Stimulated activated CD4-positive, alpha-beta T cell treated with anti-CD3 and anti-CD28 coated beads, TNF-alpha, amount 100 ng/mL, for 4 hours (primary cell): ENCODE measurements at places on chromosomes 6 and 20.

DNA sequence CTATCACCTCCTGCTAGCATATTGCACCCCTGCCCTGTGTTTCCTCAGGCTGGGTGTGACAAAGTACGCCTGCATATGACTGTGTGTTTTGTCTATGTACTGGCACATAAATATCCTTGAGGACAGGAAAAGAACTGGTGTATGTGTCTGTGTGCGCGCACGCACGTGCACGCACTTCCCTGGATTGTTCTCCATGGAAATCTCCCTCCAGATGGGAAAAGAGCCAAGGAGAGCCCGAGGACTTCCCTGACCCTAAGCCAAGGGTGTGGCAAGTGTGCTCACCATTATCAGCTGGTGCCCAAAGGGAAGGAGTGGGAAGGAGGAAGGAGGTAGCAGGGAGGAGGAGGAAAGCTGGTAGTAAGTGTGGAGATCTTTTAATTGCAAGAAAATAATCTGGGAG is 117.6 kb downstream of the HIVEP2 start:
- DNase-seq = no peak

GRCh38 chr6:118324116-118324515 is 224.0 kb upstream of the PLN start:
- DNase-seq = no peak

GRCh38 chr20:23820493-23820892 is 6.0 kb downstream of the CST2 start:
- no peak for DNase-seq

DNA sequence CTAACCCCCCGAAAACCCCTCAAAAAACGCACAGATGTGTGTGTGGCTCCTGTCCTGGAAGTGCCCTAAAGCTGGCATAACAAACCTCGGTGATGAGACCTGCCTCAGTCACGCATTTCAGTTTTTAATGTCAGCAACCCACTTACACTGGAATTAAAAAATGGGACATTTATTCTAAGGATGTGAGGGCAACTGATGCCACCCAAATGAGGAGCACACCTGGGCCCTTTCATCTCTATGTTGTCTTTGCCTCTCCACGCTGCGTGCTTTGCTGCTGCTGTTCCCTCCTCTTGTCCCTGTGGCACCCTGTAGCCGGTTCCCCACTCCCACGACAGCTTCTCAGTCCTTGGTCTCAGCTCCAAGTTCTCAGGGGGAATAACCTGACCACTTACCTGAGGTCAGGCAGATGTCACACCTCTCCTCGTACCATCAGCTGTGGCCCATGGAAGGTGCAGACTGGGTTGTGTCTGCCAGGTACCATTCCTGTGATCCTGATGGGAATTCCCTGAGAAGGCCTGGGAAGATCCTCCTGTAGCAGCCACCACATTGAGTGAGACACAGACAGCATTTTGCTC is 134.2 kb upstream of the THBS2 start:
- DNase-seq = no peak

GRCh38 chr6:8029243-8029870 is 34.8 kb downstream of the BLOC1S5 start:
- no peak for DNase-seq

DNA sequence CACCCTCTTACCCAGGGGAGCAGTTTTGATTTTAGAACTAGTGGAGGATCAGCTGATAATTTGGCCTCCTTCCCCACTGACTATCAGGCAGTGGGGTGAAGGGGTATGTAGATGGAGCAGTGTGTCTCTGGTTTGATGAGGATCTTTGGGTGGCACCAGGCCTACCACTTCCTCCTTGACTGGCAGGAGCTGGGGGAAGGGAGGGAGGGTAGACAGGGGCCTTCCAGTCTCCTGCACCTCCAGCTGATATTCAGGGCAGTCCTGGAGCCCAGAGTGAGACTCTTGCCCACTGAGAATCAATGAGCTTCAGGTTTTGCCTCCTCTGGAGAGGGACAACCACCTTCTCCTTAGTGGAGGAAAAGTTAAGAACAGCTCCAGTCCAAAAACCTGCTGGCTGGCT is 3.2 kb downstream of the DEF6 start:
- DNase-seq = no peak

GRCh38 chr6:144922120-144922722 is 637.1 kb downstream of the UTRN start:
- DNase-seq = no peak

DNA sequence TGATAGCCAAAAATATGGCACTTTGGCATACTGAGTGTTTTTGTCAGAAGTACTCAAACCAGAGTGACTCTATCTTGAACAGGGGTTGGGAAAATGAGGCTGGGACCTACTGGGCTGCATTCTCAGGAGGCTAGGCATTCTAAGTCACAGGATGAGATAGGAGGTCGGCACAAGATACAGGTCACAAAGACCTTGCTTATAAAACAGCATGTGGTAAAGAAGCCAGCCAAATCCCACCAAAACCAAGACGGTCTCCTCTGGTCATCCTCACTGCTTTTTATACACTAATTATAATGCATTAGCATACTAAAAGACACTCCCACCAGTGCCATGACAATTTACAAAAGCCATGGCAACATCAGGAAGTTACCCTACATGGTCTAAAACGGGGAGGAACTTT is 985.1 kb downstream of the HACE1 start:
- no peak for DNase-seq

GRCh38 chr20:36823121-36823520 is 49.6 kb upstream of the DSN1 start:
- DNase-seq = no peak

DNA sequence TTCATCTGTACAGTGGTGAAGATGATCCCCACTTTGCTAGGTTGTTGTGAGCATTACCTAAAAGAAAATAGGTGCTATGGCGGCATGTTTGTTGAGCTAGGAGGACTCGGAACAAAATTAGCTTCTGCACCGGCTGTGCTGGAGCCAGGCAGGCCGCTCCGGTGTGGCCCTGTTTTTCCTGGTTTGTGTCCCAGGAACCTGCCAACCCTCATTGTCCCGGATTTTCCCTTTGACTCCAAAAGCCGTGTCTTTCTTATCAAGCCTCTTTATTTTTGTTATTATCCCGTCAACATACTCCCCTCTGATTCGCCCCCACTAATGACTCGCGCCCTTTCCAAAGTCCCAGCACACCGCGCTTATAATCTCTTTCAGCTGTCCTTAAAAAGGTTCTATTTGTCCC is 117.0 kb downstream of the MYLK4 start:
- no peak for DNase-seq

- no peak for DNase-seq
These were observed 18.9 kb downstream of the MANBAL start for GRCh38 chr20:37308086-37309050.

- DNase-seq = no peak
These were observed 92.9 kb upstream of the NRSN1 start for GRCh38 chr6:24032896-24033688.

DNA sequence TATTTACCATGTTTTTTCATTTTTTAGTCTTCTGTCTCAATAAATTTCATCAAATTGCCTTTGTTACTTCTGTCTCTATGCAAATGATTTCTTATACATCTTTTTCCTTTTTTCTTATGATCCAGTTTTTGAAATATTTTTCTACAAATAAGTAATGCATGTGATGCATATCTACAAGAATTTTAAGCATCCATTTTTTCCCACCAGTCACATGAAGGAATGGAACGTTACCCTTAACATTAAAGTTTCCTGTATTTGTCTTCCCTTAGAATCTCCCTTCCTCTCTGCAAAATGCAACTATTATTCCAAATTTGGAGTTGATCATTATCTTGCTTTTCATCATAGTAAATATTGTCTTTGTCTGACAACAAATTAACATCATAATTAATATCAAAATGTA is 35.5 kb downstream of the PSMB9 start:
- DNase-seq = no peak

GRCh38 chr20:25053255-25054031 is 4.5 kb downstream of the ACSS1 start:
- DNase-seq = no peak

GRCh38 chr20:23153696-23154341 is 67.7 kb upstream of the CD93 start:
- no peak for DNase-seq

DNA sequence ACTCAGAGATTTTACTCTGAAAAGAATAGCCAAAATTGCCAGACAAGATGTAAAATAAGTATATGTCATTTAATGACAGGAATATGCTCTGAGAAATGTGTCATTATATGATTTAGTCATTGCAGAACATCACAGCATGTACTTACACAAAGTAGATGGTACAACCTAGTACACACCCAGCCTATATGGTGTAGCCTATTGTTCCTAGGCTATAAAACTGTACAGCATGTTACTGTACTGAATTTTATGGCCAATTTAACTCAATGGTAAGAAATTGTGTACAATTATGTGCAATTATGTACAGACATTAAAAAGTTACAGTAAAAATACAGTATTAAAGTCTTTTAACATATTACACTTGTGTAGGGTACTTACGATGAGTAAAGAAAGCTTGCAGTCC is 311.9 kb upstream of the EPHA7 start:
- no peak for DNase-seq

DNA sequence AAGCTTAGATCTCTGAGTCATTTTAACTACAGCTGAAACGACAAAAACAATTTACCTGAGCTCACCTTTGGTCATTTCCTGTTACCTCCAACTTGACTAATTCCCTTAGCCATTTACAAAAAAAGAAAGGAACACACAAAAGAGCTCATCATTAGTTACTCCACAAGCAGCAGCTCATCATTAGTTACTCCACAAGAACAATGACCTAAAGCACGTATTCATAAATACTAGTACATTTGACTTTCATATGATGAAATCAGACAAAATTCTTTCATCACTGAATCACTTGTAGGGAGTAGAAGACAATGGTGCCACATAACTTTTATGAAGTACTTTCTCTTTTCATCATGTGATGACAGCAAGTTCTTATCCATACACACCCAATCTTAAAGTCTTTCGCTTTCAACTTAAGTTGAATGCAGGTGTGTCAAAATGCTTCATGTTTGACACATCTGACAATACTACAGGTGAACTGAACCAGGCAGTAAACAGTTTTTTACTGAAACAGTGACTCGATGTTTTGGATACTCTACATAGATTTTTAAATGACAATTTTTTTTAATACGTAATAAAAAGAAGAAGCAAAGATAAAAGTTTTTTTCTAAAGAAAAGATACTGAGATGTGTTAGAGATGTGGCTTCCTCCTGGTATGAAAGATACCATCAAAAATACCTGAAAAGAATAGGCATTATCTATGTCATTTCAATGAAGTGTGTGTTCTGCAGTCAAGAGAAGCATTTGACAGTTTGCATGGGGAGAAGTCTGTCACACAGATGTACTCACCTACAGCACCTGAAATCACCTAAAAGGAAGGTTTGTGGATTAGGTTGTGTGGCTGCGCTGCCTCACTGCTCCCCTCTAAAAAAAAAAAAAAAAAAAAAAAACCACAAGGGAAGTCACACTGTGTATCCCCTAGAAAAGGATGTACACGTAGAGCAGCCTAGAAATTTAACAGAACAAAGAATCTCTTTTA is 109.1 kb downstream of the PRDM1 start:
- no peak for DNase-seq

- no peak for DNase-seq
These were observed 464 bp downstream of the EHMT2 start for GRCh38 chr6:31896856-31897611.

DNA sequence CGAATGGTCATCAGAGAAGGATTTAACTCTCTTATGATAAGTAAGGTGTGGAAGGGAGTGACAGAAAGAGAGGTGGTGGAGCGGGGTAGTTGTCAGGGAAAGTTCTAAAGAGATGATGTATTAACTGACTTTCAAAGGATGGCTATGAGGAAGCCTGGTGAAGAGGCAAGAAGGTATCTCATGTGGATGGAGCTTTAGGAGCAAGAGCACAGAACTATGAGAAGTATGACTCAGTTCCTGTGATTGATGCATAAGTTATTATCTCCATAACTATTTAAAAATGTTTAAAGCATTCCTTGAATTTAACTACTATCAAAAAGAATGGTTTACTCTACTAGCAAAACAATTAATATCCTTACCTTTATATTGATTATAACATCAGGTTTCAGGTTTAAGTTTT is 28.8 kb downstream of the AK9 start:
- no peak for DNase-seq

GRCh38 chr6:36590237-36590636 is 3.9 kb upstream of the SRSF3 start:
- no peak for DNase-seq

DNA sequence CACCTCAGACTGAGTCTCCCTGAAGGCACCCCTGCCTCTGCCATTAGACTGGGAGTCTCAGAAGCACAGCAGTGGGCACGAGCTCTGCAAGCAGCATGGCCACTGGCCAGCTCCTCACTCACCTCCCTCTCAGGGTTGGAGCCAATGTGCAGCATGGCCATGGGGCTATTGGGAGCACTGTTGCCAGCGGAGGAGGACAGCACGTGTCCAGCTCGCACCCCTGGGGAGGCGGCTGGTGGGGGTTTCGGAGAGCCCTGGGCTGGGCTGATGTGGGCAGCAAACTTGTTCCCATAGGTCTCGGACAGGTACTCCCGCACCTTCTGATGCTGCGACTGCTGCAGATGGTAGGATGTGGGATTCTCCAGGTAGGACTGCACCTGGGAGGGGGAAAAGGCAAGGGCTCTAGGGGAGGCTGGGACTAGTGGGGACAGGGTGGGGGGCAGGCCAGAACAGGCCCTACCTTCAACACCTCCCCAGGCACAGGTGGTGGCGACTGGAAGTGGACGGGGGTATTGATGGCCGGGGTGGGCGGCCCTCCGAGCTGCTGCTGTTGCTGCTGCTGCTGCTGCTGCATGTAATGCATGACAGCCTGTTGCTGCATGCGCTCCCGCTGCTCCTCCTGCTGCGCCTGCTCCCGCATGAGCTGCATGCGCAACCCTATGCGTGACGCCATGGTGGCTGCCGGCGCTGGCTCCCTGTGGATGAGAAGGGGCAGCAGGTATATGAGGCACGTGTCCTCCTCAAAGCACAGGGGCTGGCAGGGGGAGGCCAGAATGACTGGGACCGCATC is 44.7 kb downstream of the TFEB start:
- DNase-seq = no peak

DNA sequence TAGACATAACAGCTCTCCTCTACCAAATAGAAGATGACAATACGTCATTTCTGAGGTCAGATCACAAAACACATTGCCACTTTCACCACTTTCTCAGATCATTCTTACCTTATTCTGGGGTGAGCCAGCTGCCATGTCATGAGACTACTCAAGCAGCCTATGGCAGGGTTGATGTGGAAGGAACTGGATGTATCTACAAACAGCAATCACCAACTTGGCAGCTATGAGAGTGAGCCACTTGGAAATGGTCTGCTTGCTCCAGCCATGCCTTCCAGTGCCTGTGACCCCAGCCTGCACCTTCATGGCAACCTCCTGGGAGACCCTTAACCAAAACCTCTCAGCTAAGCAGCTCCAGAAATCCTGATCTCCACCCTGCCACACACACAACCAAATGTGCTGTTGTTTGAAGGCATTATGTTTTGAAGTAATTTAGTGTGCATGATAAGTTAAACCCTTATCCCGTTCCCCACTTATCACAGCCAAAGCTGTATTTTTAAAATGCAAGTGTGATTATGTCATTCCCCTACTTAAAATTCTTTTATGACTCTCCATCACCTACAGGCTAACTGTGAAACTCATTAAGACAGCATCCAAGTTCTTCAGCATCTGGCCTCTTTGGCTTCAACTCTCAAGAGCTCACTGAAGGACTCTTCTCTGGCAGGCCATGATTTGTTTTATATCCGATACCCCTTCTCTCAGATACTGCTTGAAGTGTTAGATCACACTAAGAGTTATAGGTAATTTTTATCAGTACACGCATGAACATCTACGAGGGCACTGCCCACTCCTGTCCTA is 150.6 kb downstream of the LY86 start:
- no peak for DNase-seq
